Right lobe of liver (tissue), 6 donors: ENCODE measurements at places on chromosomes 3 and 15. TPM values are rescaled to one million over a fixed set of nuclear protein-coding genes. Genes with fewer than 3 reads are reported as not detected.

DNA sequence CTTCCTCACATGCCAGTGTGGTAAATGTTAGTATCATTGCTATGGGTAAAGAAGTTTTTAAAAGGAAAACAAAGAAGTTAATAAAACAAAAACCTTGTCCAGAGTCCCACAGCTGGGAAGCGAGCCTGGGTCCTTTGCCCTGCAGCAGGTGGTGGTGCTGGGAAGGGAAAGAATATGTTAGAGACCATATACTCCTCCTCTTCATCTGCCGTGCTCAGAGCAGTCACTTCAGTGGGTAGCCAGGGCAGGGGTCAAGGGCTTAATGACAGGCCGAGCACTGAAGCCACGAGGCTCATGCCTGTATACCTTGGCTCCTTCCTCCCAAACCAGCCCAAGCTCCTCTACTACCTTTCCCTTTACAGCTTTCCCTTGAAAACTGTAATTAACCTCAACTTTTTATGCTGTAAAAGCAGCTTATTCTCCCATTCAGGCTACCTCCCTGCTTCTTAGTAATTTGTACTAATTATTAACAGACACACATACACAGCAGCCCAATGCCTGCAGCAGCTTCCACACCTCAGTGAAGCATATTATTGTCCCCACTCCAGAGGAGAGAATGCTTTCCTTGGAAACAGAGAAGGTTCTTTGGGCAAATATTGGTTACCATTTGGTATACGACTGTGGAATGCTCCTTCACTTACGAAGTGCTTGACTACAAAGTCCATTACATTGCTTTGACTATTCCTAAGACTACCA, 362.1 kb downstream of the EPHB1 start:
- H3K27me3 ChIP-seq: no peaks in the 10 kb centered on the region
- H3K4me3 ChIP-seq: no peak overlapping the region
- H3K36me3 ChIP-seq: no peaks in the 10 kb centered on the region
- peak overlapping the region; percentile 65 for H3K27ac ChIP-seq
- peak; percentile 79 for DNase-seq
- H3K4me1 ChIP-seq: peaks cover 25% of the 10 kb centered on the region

DNA sequence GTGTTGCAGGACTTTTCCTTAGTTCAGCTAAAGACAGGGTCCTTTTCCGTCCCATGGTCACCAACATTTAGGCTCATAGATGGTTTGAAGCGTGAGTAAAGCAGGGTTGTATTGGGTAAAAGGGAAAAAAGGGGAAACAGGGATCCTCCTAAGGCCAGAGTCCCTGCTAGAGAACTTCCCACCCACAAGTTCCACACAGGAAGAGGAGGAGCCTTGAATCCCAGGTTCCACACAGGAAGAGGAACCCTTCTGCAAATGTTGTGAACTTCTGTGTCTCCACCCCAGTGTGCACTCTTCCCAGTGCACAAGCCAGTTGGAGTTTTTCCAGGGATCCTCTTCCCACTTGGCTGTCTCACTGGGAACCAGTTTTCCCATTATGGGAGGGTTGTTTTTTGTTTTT, 27.6 kb upstream of the ATP8B4 start:
- peak overlapping the region; percentile 31 for H3K27ac ChIP-seq
- no peaks in the 10 kb centered on the region for H3K36me3 ChIP-seq
- H3K4me1 ChIP-seq: no peaks in the 10 kb centered on the region

DNA sequence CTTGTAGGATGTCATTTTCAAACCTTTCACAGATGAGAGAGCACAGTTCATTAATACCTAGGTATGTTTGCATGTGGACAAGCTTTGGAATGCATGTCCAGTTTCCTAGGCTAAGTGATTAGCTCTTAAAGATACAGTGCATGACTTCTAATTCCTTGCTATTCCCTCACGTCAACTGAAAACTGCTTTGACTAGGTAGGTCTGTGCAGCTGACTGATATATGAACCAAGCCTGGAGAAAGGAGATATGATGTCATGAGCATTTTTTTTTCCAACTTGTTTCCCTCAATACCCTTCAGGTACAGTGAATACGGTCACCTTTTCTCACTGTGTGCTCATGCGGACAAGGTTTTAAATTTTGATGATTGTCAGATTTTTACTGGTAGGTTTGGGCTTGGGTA, 41.6 kb upstream of the TASOR start:
- no peak overlapping the region for H3K4me3 ChIP-seq
- H3K36me3 ChIP-seq: no peaks in the 10 kb centered on the region
- H3K27me3 ChIP-seq: no peaks in the 10 kb centered on the region
- no peaks in the 10 kb centered on the region for H3K4me1 ChIP-seq
- H3K27ac ChIP-seq: no peak overlapping the region
- no peak for DNase-seq

DNA sequence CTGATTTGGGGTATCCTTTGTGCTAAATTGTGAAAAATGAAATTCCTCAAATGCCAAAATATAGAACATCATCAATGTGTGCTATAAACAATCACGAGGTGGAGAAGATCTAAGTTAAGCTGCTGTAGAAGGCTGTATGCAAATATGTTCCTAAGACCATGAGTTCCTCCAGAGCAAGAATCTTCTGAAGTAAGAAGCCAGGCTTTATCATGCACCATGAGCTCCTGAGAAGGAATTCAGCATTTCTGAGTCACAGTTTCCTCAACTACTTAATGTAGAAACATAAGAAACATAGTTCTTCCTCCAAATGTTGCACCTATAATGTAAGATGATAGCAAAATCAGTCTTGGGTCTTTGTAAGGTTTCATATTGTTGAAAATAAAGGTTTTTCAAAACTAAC, 241.7 kb upstream of the MDFIC2 start:
- DNase-seq: no peak
- H3K36me3 ChIP-seq: no peaks in the 10 kb centered on the region
- no peak overlapping the region for H3K4me3 ChIP-seq
- H3K27ac ChIP-seq: no peak overlapping the region
- no peaks in the 10 kb centered on the region for H3K27me3 ChIP-seq

DNA sequence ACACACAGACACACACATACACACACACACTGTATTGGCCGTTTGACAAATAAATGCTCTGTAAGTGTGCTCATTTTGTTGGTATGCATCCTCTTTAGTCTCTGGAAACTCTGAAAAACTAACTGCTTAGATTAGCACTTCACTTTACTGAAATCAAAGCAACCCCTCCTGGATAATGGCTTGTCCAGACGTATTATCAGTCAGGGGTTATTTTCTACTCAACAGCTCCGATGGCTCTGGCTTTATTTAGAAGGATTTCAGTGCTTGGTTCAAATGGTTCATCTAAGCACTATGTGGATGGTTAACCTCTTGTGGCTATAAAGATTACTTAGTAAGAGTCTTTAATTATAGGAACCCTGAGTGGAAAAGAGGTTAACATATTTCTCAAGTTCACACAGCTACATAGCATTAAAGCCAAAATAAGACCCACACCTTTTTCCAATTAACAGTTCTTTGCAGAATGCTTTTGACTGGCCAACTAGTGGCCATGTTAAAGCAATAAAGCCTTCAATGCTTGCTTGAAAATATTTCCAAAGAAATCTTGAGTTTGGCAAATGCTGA, 516.1 kb upstream of the NAALADL2 start:
- no peaks in the 10 kb centered on the region for H3K27me3 ChIP-seq
- H3K4me1 ChIP-seq: no peaks in the 10 kb centered on the region
- no peak overlapping the region for H3K4me3 ChIP-seq
- H3K27ac ChIP-seq: no peak overlapping the region

DNA sequence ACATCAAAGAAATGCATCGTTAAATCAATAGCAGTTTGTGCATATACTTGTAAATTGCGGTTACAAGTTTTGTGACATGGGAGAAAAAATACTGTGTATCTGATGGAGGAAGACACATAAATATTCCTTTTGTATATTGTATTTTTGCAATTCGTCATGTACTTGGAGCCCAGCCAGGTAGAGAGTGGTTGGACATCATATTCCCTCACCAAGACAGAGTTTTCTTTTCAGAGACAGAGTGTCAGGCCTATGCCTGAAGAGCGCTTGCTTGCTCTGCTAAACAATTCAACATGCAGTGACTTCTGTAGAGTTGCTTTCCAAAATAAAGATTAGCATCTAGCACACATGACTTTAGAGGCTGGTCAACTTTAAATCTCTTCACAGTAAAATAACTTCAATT, 24.8 kb upstream of the MEIS2 start:
- H3K27me3 ChIP-seq: peaks cover 5% of the 10 kb centered on the region
- H3K27ac ChIP-seq: no peak overlapping the region
- H3K4me3 ChIP-seq: no peak overlapping the region
- DNase-seq: no peak
- H3K36me3 ChIP-seq: no peaks in the 10 kb centered on the region

- H3K27me3 ChIP-seq: no peaks in the 10 kb centered on the region
- H3K4me1 ChIP-seq: no peaks in the 10 kb centered on the region
- DNase-seq: no peak
These were observed 12.4 kb upstream of the ZMAT3 start for GRCh38 chr3:179083977-179084376.

Gene PARP6
- total RNA-seq: 19.1 TPM

DNA sequence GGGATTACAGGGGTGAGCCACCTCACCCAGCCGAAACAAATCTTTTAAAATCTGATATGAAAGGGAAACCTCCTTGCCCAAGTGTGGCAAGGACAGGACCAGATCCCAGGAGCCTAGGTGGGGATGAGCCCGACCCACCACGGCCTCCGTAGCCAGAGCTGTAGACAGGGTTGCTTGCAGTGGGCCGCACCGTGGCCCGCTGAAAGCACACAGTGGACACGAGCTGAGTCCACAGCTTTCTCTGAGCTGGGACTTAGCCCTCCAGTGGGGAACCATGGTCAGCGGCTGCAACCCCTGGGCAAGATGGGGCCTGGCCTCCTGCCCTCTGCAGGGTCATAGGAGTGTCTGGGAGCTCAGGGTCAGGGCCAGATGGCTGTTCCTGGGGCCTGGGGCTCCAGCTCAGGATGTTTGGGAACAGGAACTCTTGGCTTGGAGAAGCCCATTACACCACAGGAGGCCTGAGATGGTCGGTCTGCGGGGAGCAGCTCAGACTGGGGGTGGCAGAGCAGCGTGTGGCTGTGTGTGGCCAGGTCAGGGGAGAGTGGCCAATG, 24.7 kb downstream of the GP9 start:
- H3K27me3 ChIP-seq: no peaks in the 10 kb centered on the region
- no peak for DNase-seq
- no peaks in the 10 kb centered on the region for H3K4me1 ChIP-seq

Gene GOLGA8S
- not detected for total RNA-seq

DNA sequence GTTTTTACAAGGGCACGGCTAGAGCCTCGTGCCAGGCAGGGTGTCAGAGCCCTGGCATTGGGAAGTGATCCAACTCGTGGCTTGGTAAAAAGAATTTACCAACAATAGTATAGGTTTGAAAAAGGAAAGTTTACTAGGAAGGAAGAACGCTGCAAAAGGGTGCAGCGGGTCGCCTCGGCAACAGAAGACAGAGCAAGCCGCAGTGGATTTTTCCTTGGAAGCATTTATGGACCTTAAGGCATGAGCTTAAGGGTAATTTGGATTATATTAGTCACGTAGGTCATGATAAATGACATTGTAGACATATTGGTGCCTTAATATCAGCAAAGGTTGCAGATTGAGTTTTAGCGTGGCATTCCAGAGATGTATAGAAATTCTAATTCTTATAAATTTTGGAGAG, 163.4 kb upstream of the PPP2R3A start:
- no peaks in the 10 kb centered on the region for H3K27me3 ChIP-seq
- no peak for DNase-seq
- H3K36me3 ChIP-seq: no peaks in the 10 kb centered on the region
- H3K27ac ChIP-seq: no peak overlapping the region

GRCh38 chr3:169390271-169390670, 273.2 kb downstream of the MECOM start:
- DNase-seq: no peak
- H3K27ac ChIP-seq: no peak overlapping the region
- H3K27me3 ChIP-seq: no peaks in the 10 kb centered on the region
- no peaks in the 10 kb centered on the region for H3K4me1 ChIP-seq
- no peaks in the 10 kb centered on the region for H3K36me3 ChIP-seq

DNA sequence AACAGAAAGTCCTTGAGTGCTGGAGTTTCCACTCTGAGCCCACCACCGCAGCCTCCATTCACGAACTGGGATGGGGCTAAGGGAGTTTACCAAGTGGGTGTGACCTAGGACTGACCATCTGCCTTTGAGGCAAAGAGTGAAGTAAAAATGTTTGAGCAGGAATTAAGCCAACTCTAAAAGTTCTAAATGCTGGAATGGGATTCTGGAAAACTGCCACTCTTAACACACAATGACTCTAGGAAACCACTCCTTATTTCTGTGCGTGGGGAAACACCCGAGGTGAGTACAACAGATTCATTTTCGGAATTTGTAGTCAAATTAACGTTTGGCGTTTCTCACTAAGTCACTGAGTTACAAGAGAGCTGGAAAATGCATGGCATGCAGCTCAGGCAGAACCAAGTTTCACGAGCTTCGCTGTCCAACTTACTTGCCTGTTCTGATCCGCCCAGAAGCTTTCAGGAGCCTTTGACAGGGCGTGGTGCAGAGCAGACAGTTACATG, 31.6 kb downstream of the ISL2 start:
- no peak for DNase-seq
- H3K36me3 ChIP-seq: no peaks in the 10 kb centered on the region
- H3K4me1 ChIP-seq: no peaks in the 10 kb centered on the region
- H3K4me3 ChIP-seq: no peak overlapping the region
- H3K27me3 ChIP-seq: no peaks in the 10 kb centered on the region

GRCh38 chr3:80094589-80094988, 326.8 kb upstream of the ROBO1 start:
- no peak overlapping the region for H3K4me3 ChIP-seq
- no peak for DNase-seq
- H3K27me3 ChIP-seq: no peaks in the 10 kb centered on the region
- no peaks in the 10 kb centered on the region for H3K36me3 ChIP-seq
- H3K27ac ChIP-seq: no peak overlapping the region
- no peaks in the 10 kb centered on the region for H3K4me1 ChIP-seq

Gene PLCH1
- 0.11 TPM for total RNA-seq

DNA sequence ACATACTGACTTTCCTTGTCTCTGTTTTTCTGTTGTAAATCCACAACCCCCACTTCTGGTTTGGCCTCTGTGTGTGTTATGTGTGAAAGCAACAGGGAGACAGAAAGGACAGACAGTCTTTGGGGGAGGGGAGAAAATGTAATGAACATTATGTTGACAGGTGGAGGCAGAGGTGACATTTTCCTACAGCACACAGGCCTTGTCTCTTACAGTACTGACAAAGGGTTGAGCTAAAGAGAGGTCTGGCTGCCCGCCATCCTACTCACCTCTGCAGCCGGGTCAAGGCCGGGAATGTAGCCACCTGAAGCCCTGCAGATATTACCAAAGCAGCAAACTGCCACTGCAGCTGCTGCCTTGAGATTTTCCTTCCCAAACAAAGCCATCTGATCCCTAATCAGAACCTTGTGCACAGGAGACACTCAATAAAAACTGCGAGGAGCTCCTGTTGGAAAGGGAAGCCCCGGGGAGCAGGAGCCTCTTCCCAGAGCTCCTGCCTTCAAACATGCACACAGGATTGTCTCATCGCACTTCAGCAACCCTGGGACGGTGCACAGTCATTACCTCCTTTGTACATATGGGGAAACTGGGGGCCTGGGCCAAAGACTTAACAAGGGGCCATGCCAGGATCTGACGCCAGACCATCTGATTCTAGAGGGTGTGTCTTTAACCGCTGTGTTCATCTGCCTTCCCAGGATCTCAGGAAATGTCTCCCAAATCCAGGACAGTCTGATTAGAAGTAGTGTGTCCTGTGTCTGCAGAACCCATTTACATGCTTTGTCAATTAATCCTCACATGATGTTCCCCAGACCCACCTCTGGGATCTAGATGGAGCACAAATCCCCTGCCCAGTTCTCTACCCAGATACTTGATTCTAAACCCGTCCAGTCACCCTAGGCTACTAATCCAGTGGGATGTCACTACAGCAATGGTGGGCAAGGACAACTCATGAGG, 14.2 kb downstream of the MYO5C start:
- peaks cover 5% of the 10 kb centered on the region for H3K4me1 ChIP-seq
- no peak overlapping the region for H3K27ac ChIP-seq
- no peaks in the 10 kb centered on the region for H3K36me3 ChIP-seq
- DNase-seq: peak; percentile 83
